ENCODE measurements at places on chromosomes 3 and 15.

GRCh38 chr3:98246142-98246541, 17.9 kb upstream of the OR5H6 start:
- no peak for DNase-seq

- peak; percentile 50 for DNase-seq
These were observed at the start of gene CACNA2D2 for GRCh38 chr3:50503504-50504342. TSS of gene CACNA2D2 (minus strand) at chr3:50503634. CDS start at chr3:50503423, 211 bp downstream.

GRCh38 chr15:59541750-59542149, 69.8 kb upstream of the GCNT3 start:
- DNase-seq, result no peak

GRCh38 chr3:121483290-121483689, 62.5 kb downstream of the POLQ start:
- no peak for DNase-seq

DNA sequence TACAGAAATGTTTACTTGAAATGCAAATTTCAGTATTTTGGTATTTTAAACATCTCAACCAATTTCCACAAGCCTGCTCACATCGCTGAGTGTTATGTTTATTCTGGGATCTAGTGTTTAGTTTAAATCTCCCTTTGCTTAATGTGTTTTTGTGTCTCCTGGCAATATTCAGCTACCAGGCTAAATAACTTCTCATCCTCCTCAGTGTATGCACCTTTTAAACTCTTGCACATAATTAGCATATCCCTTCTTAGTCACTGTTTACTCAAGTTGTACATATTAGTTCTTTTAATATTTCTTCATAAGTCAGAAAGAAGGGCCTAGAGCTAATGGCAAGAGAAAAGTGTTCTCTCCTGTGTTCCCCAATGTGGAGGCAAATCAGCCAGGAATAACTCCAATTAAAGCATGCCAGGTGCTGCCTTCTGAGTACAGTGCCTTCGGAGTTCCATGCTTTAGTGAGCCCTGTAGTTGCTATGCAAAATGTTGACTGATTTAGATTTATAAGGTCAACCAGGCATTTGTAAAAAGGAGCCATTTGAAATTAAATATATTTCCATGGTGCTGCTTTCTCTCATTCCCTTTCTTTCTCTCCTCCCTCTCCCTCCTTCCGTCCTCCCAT, 234.3 kb downstream of the GAP43 start:
- no peak for DNase-seq

GRCh38 chr3:50322386-50323091, at the start of gene HYAL2:
TSS of gene HYAL2 (minus strand) at chr3:50322745. CDS start at chr3:50320489, 2,256 bp downstream.
- no peak for DNase-seq

DNA sequence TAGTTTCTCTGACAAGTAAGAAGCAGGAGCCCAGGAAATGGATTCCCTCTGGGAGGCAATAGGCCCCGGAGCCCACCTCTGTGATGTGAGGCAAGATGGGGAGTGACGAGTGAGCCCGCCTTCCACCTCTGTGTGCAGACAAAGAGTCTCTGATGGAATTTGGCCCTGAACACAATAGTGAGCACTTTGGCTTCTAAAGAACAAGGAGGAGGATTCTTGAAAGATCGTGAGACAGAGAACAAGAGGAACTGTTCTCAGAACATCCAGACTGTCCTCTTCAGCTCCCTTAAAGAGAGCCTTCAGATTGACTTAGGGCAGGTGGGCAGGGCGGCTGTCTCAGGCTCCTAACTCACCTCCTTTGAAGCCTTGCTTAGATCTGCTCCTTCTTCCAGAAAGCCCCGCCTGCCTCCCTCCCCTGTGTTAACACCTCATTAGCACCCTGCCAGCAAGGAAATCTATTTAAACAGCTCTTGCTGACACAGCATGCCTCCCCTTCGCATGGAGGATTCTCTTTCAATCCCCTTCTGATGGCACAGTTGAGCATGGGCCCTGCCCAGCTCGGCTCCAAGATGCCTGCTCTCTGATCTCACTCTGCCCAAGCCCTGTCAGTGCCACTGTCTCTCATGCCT, 430.3 kb downstream of the NTRK3 start:
- DNase-seq, result no peak

- DNase-seq, result peak; percentile 37
These were observed 14.1 kb downstream of the PTPN23 start for GRCh38 chr3:47394881-47395280.

Data from occipital lobe (tissue), 3 donors.